RKO (cell line): ENCODE measurements at places on chromosomes 5 and 9.

GRCh38 chr9:124725068-124725452, 46.1 kb downstream of the NR6A1 start:
- DNase-seq, result no peak

DNA sequence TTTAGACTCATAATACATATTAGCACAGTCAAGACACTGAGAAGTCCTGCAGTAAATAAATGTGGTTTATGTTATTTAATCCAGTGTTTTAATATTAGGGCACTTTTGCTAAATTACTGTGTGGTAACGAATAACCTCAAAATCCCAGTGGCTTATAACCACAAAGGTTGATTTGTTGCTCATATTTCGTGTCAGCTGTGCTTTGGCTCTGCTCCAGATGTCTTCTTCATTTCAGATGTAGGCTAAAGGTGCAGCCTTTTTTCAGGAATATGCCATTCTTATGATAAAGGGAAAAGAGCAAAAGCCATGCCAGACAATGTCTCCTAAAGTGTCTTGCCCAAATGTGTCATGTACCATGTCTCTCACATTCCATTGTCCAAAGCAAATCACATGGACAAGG, 144.8 kb downstream of the BRINP1 start:
- DNase-seq, result no peak

DNA sequence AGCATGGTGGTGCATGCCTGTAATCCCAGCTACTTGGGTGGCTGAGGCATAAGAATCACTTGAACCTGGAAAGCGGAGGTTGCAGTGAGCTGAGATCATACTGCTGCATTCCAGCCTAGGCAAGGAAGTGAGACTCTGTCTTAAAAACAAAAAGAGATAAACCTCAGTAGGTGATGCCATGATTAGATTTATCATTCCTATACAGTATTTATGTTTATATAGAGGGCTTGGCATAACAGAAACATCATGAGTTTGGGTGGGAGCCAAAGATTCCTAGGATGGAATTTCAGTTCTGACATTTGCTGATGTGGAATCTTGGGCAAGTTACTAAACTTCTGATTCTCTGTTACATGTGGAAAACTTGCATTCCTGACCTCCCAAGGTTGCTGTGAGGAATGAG, 22.3 kb downstream of the RFK start:
- no peak for DNase-seq

GRCh38 chr5:172421-172820, 18.9 kb upstream of the LRRC14B start:
- DNase-seq, result no peak

- peak; percentile 65 for DNase-seq
Observed at GRCh38 chr9:87793292-87793691, 67.4 kb downstream of the CTSL start.

- DNase-seq, result no peak
Observed at GRCh38 chr5:52769061-52769460, 18.7 kb upstream of the ITGA1 start.

DNA sequence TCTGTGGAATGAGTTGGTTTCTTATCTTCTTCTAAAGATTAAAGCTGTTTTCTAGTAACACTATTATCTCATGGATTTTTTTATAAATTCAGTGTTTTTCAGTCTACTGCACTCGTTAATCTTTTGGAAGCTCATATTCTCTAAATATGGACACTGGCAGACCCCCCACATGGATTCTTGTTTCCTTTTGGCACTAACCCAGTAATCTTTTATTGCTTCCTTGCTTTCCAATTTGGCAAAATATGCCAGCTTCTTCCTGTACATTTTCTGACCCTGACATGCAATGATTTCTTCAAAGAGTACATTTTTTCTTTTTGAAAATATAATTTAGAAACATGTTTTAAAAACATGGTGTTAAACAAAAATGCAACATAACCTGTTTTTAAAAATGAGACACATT, 474.2 kb upstream of the FTMT start:
- DNase-seq, result no peak

DNA sequence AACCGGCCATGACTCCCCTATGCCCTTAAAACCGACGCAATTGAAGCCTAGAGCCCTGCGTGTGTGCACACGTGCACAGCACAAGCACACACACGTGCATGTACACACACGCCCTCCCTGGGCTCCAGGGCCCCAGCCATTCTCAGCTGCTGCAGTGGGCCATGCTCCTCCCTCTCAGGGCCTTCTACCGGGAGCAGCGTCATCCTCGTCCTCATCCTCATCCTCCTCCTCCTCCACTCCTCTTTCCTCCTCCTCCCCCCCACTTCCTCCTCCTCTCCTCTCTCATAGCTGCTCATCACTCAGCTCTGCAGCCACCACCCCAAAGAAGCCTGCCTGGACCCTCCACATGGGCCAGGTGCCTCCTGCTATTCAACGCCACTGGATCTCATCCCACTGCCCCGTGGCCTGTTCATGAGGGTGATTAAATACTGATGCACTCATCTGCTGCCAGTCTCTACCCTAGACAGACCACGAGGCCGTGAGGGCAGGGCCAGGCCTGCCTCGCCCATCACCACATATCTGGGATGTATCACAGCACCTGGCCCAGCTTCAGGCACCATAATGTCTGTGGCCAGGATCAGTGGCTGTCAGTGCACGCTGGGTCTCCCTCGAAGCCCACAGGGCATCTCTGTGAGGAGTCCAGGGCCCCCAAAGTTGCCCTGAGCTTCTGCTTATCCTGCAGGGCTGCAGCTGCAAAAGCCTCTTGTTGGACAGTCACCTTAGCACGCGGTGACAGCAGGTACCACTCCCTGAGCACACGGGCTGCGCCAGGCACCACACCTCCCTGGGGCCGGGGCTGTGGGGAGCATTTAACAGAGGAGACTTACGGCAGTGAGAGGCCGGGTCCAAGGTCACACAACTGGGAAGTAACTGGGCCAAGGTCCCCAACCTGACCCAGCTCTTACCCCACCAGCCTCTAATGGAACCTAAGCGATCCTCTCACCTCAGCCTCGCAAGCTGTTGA, 9.8 kb downstream of the FAM78A start:
- no peak for DNase-seq

DNA sequence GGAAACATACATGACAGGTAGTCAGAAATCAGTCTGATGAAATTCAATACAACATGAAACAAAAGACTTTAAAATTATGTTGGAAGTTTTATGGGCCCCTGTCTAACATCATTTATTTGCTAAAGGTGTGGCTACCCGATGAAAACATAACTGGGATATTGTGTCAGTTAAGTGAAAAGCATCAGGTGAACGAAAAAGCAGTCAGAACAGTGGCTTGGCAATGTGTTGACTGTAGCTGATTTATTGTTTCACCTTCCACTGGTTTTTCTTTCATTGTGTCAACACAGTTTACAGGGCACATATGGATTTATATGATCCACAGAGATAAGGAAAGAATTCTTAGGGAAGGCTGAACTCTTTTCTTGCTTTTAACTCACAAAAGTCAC, 429.6 kb upstream of the ZNF608 start:
- DNase-seq, result no peak
